ENCODE measurements at places on chromosomes 7 and 10.

GRCh38 chr10:121282797-121283515 is 315.3 kb downstream of the FGFR2 start:
- DNase-seq: no peak

GRCh38 chr7:45575501-45576248 is 1.5 kb downstream of the ADCY1 start:
- DNase-seq: no peak

- no peak for DNase-seq
Measured at GRCh38 chr7:29229066-29229465, 34.5 kb downstream of the CHN2 start.

DNA sequence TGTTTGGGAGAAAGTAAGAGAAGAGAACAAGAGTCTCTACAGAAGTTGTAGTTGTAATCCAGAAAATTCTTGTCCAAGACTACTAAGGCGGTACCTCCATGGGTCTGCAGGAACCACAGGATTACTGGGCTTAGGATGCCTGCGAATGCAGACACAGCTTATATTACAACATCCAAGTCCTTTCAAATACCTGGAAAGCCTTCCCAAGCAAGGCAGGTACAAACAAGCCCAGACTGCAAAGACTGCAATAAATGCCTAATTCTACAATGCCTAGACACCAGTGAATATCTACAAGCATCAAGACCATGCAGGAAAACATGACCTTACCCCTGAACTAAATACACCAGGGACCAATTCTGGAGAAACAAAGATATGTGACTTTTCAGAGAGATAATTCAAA is 178.2 kb downstream of the ARL4A start:
- no peak for DNase-seq

DNA sequence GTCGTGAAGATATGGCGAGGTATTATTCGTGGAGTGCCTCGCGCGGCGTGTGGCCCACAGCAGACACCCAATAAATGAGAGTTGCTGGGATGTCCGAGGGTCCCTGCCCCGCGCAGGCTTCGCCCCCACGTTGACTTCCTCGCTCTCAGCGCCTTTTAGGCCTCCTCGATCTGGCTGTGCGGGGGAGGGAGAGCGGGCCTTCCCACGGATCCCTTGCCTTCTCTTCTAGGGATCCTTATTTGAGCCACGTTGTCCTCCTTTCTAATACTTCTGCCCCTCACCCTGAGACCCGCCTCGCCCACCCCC is 660 bp downstream of the VCL start:
- DNase-seq: no peak

- DNase-seq: no peak
Measured at GRCh38 chr7:154837622-154838021, 165.3 kb downstream of the PAXIP1 start.

- no peak for DNase-seq
Measured at GRCh38 chr7:28360739-28361138, 51.6 kb upstream of the CREB5 start.

GRCh38 chr7:25310896-25311295 is 82.6 kb upstream of the NPVF start:
- DNase-seq: no peak

- DNase-seq: no peak
Measured at GRCh38 chr7:95716357-95717122, 55.8 kb upstream of the DYNC1I1 start.

- DNase-seq: no peak
Measured at GRCh38 chr7:105853931-105854419, 22.4 kb downstream of the ATXN7L1 start.

- no peak for DNase-seq
Measured at GRCh38 chr7:110017405-110017804, 1073.5 kb upstream of the LRRN3 start.

DNA sequence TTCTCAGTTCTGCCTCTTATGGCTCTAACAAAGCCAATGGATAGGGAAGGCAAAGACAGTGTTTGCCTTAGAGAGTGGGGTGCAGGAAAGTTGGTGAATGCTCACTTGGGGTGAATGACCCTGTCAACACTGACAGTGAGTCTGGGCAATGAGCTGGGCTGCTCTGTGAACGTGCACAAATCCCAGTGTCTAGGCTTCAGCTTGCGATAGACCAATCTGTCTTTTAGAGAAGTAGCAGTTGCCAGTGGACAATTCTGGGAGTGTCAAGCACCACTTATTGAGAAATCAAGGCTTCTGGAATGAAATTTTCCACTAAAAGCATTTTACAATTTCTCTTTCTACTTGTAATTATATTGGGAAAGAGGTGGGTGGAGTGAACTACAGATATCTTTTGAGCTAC is 141.4 kb downstream of the HERPUD2 start:
- no peak for DNase-seq

DNA sequence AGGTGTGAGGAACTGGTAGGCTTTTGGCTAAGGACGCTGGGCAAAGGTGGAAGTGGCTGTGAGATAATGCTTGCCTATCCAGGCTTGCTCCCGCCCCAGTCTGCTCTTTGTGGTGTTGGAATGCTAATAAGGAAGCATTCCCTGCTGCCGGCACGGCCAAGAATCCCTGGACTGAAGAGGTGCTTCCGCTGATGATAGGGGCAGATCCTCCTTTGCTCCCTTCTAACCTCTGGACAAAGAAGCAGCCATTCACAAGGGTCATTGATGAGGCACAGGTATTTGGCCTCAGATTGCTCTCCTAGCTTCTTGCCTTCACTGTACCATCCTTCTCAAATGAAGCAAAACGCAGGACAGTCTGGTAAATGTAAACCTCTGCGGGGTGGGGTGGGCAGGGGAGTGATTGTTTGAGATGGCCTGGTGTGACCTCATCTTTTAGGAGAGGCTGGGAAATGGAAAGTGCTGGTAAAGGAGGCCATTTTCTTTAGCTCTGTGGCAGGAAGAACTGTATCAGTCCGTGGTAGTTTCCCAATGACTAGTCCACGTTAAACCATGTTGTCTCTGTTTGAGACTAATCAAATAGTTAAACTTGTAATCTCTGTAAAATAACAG is 1.7 kb downstream of the PGAM1 start:
- DNase-seq: no peak

- no peak for DNase-seq
Measured at GRCh38 chr7:108450160-108450559, 6.1 kb downstream of the NRCAM start.

- DNase-seq: no peak
Measured at GRCh38 chr10:114780577-114781184, 40.9 kb upstream of the FHIP2A start.

DNA sequence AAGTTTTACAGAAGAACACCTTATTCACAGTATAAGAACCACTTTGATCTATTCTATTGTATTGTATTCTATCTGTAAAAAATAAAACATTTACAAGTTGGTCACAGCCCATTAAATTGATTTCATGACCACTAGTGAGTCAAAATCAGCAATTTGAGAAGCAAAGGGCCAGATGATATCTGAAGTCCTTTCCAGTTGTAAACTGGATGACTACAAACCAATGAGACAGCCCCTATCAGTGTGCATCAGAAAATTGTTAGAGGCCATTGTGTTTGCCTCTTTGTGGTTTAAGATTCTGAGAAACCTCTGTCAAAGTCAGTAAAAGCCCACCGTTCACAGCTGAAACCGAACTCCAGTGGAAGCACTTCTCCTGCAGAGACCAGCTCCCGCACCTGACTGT is 54.8 kb downstream of the TBXAS1 start:
- no peak for DNase-seq

DNA sequence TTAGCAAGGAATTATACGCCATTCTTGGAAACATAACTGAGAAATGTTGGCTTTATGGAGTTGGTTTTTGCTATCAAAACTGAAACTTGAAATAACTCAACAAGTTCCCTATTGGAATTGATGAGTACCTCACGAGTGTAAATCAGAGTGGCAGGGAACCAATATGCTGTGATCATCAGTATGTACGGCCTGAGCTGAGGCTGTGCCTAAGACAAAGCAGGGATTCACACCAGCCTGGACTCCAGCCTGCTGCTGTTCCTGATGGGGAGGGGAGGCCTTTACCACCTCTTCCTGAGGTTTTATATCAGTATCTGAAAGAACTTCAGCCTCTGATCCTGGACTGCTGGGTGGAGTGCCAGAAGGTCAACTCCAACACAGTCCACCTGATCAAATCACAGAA is 52.7 kb downstream of the CRTAC1 start:
- no peak for DNase-seq

GRCh38 chr7:118059209-118059608 is 124.8 kb upstream of the LSM8 start:
- DNase-seq: no peak

DNA sequence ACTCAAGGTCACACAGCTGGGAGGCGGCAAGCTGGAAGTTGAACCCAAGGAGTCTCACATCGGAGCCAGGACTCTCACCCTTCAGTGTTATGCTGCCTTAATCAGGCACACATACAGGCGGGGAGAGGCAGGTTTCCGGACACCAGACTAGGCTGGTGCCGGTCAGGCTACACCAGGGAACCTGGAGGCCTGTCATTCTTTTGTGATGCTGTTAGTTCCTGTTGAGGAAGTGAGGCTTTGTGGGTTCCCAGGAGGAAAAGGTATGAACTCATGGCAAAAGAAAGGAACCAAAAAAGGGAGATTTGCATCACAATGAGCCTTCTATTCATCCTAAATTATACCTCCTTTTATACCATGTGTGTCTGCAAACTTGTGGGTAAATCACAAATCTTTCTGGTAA is 103.8 kb downstream of the TCF7L2 start:
- no peak for DNase-seq

DNA sequence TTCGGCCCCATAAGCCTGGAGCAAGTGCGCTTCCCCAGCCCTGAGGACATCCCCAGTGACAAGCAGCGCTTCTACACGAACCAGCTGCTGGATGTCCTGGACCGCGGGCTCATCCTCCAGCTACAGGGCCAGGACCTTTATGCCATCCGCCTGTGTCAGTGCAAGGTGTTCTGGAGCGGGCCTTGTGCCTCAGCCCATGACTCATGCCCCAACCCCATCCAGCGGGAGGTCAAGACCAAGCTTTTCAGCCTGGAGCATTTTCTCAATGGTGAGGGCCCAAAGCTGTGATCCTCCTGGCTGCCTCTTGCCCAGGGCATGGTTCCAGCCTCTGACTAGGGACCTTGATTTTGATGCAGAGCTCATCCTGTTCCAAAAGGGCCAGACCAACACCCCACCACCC is 10.1 kb downstream of the IRF5 start:
- DNase-seq: no peak

DNA sequence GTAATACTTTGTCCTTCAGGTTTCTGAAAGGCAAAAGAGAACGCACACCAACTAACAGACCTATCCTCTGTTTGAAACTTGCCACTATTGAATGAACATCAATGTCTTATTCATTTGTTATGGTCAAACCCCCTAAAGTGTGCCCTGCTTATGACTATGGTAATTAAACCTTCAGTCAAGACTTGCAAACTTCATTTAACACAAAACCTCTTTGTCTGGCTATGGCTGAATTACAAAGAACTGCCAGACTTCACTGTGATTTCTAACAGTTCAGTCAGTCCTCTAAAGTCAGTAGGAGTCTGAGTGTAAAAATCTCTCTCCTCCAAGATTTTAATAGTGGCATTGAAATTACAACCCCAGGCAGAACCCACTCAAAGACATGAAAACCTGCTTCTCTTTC is 702.5 kb upstream of the LRRN3 start:
- no peak for DNase-seq

GRCh38 chr7:525740-526139 is 6.1 kb upstream of the PDGFA start:
- no peak for DNase-seq

- DNase-seq: no peak
Measured at GRCh38 chr10:1264001-1264400, 207.8 kb downstream of the WDR37 start.

GRCh38 chr10:30991647-30992011 is 40.0 kb downstream of the ZNF438 start:
- no peak for DNase-seq
